HCT116 (cell line): ENCODE measurements at places on chromosomes 1 and 21. TPM values are rescaled to one million over a fixed set of nuclear protein-coding genes. Genes with fewer than 3 reads are reported as not detected.

Gene SLC9C2
- not detected for total RNA-seq

DNA sequence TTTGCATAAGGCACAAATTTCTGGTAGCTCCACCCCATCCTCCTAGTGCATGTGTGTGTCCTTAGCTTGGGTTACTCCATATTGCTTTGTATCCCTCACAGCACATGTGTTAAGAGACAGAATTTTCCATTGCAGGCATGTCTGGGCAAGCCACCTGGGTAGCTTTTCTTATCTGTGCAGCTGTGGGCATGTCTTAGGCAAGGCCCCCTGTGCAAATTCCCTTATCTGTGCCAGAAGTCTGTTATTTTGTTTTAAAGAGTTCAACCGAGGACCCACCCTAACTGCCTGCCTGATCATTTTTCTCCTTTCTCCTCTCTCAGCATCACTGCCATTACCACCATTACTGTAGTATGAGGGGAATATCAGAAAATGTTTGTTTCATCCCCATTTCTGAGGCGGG is 131.9 kb downstream of the CYYR1 start:
- no peaks in the 10 kb centered on the region for H3K27me3 ChIP-seq
- H3K4me1 ChIP-seq, result no peaks in the 10 kb centered on the region
- H3K36me3 ChIP-seq, result no peaks in the 10 kb centered on the region
- H3K27ac ChIP-seq, result no peak overlapping the region
- H3K4me3 ChIP-seq, result no peak overlapping the region

Gene PTPRU
- 40.7 TPM for total RNA-seq

DNA sequence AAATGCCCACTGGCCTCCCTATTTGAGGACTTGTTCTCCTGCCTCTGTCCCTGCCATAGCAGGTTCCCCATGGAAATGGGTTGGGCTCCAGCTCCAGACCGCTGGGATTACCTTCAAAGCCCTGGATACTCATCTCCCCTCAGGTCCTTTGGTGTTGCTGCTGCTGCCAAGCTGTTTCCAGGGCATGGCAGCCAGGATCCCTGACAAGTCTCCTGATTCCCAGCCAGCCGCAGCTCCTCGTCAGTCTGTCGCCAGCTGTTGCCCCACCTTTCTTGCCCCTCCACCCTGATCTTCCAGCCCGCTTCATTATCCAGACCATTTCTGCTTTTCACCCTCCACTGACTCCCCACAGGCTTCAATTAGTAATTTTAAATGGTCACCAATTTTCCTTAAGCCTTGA is 68.3 kb upstream of the KCND3 start:
- H3K4me3 ChIP-seq, result no peak overlapping the region
- DNase-seq, result no peak

GRCh38 chr1:160658814-160659193 is 12.0 kb upstream of the SLAMF1 start:
- no peak overlapping the region for H3K27ac ChIP-seq
- H3K4me3 ChIP-seq, result no peak overlapping the region
- no peaks in the 10 kb centered on the region for H3K27me3 ChIP-seq
- DNase-seq, result no peak
- H3K4me1 ChIP-seq, result no peaks in the 10 kb centered on the region

DNA sequence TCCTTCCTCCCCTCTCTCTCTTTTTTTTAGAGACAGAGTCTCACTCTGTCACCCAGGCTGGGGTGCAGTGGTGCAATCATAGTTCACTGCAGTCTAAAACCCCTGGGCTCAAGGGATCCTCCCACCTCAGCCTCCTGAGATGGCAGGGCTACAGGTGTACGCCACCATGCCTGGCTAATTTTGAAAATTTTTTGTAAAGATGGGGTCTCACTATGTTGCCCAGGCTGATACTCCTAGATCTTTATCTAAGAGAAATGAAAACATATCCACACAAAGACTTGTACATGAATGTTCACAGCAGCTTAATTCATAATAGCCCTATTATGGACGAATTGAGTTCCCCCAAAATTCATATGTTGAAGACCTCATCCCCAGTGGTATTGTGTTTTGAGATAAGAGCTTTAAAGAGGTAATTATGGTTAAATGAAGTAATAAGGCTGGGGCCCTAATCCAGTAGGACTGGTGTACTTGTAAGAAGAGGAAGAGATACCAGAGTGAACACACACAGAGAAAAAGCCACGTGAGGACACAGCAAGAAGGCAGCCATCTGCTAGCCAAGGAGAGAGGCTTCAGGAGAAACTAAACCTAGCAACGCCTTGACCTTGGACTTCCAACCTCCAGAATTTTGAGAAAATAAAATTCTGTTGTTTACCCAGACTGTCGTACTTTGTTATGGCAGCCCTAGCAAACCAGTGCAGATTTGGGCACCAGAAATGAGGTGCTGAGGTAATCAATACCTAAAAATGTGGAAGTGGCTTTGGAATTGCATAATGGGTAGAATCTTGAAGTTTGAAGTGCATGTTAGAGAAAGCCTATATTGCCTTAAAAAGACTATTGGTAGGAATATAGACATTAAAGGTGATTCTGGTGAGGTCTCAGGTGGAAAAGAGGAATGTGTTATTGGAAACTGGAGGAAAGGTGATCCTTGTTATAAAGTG is 13.2 kb downstream of the IFNLR1 start:
- H3K27ac ChIP-seq, result no peak overlapping the region
- no peak for DNase-seq
- H3K27me3 ChIP-seq, result no peaks in the 10 kb centered on the region
- H3K4me3 ChIP-seq, result no peak overlapping the region
- no peaks in the 10 kb centered on the region for H3K36me3 ChIP-seq
- peaks cover 18% of the 10 kb centered on the region for H3K4me1 ChIP-seq

- no peak for DNase-seq
- no peaks in the 10 kb centered on the region for H3K27me3 ChIP-seq
- H3K27ac ChIP-seq, result no peak overlapping the region
- H3K4me1 ChIP-seq, result peaks cover 5% of the 10 kb centered on the region; the same call in 1 of the 2 replicates
- no peaks in the 10 kb centered on the region for H3K36me3 ChIP-seq
- H3K4me3 ChIP-seq, result no peak overlapping the region
Measured at GRCh38 chr1:234862944-234863515, 253.1 kb upstream of the IRF2BP2 start.

Gene BMP8B
- total RNA-seq, result 9.5 TPM

Gene CHD1L
- 52.0 TPM for total RNA-seq

Gene RHD
- not detected for total RNA-seq

GRCh38 chr1:93673163-93673829 is 8.3 kb downstream of the BCAR3 start:
- H3K36me3 ChIP-seq, result no peaks in the 10 kb centered on the region
- H3K4me3 ChIP-seq, result no peak overlapping the region
- H3K4me1 ChIP-seq, result peaks cover 72% of the 10 kb centered on the region
- DNase-seq, result no peak
- H3K27ac ChIP-seq, result no peak overlapping the region

GRCh38 chr1:112605633-112606327 is 13.2 kb downstream of the ST7L start:
- peaks cover 16% of the 10 kb centered on the region; the same call in 1 of the 2 replicates for H3K36me3 ChIP-seq
- no peaks in the 10 kb centered on the region for H3K4me1 ChIP-seq
- H3K4me3 ChIP-seq, result no peak overlapping the region
- H3K27me3 ChIP-seq, result no peaks in the 10 kb centered on the region

GRCh38 chr21:25898671-25899070 is 163.9 kb downstream of the GABPA start:
- peaks cover 3% of the 10 kb centered on the region; the same call in 1 of the 2 replicates for H3K36me3 ChIP-seq
- H3K4me3 ChIP-seq, result no peak overlapping the region
- no peaks in the 10 kb centered on the region for H3K27me3 ChIP-seq
- DNase-seq, result no peak
- no peak overlapping the region for H3K27ac ChIP-seq

Gene DNALI1
- total RNA-seq, result 0.64 TPM

Gene TINAGL1
- 57.9 TPM for total RNA-seq

- no peak for DNase-seq
- no peaks in the 10 kb centered on the region for H3K36me3 ChIP-seq
- no peaks in the 10 kb centered on the region for H3K27me3 ChIP-seq
- H3K4me3 ChIP-seq, result peak within 1 kb of the TSS; percentile 74
Measured at GRCh38 chr21:45074048-45074817, at the start of gene ADARB1. Gene ADARB1 (plus strand): TSS chr21:45074580. CDS start chr21:45171657, 97,077 bp downstream.
